Left lung (tissue), 14 donors: ENCODE measurements at places on chromosomes 2 and 18.
A peak's percentile ranks its signal among the peaks of the same experiment; 100 is the strongest.

GRCh38 chr2:71578767-71579342 lies 125.5 kb downstream of the DYSF start:
- no peak for DNase-seq

- no peak for DNase-seq
Measured at GRCh38 chr2:171958475-171958874, 36.2 kb downstream of the HAT1 start.

- no peak for DNase-seq
Measured at GRCh38 chr2:7849027-7849426, 832.8 kb upstream of the ID2 start.

DNA sequence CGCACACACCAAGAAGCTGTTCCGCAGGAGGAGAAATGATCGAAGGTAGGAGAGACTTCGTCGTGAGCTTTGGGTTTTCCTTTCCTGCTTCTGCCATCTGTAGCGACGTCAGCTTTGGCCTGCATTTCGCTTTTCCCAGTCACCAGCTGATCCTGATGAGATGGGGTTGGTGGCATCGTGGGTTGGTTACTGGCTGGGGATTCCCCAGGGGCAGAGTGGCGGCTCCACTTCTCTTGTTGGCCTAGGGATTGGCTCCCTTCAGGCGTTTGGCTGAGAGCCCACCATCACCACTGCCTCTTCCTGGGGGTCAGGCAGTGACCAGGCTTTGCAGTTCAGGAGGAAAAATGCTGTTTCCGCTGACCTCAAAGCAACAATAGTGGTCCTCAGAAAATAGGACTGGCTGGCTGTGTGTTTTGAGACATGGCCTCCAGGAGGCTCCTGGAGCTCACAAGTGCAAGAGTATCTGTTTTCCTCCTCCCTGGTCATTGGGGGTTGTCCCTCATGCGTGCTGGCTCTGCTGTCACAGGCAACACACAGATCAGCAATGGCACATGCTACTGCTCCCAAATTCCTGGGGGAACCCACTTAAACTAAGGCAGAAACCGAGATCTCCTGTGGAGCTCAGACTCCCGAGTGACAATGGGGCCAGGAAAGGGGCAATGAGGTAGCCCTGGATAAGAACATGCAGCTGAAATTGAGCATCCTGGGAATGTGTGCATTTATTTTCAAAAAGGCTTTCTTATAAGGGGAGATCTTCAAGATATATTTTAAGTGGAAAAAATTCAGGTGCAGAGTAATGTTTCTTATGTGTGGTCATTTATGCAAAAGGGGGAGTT lies 173.0 kb downstream of the CTIF start:
- DNase-seq, result no peak

GRCh38 chr2:71846669-71847291 lies 300.9 kb downstream of the CYP26B1 start:
- no peak for DNase-seq

- no peak for DNase-seq
Measured at GRCh38 chr18:69044215-69044614, 246.3 kb downstream of the CCDC102B start.

DNA sequence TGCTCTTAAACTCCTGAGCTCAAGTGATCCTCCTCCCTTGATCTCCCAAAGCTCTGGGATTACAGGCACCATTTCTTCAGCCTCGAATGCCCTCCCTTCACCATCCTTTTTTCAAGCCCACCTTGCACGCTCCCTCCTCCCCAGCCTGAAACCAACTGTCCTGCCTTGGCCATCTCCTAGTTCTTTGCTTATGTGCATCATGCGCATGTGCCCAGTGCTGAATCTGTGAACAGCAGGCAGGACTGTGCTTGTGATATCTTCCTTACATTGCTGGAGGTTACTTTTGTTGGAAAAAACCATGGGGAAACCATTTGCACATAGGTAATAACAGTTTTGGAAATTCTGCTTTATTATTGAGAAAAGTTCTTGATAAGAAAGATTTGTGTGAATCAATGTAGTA lies 30.2 kb upstream of the CETN1 start:
- DNase-seq, result no peak

- no peak for DNase-seq
Measured at GRCh38 chr2:112121682-112122254, 16.4 kb upstream of the FBLN7 start.

- DNase-seq, result no peak
Measured at GRCh38 chr2:175400975-175401374, 219.5 kb upstream of the ATP5MC3 start.

DNA sequence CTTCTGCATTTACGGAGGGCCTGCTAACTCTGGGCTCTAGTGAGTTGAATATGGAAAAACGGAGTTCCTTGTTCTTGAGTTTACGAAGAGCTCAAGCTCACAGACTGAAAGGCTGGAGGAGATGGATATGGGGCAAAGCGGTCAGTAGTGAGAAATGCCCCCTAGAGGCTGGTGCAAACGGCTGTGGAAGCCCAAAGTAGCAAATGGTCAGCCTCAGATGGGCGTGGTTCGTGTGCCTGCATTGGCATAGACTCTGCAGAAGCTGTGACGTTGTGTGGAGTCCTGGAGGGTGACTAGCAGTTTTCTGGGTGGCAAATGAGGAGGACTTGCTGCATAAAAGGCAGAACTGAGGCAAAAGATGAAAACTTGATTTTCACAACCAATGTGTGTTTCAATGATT lies 93.6 kb upstream of the TWIST2 start:
- DNase-seq, result no peak

DNA sequence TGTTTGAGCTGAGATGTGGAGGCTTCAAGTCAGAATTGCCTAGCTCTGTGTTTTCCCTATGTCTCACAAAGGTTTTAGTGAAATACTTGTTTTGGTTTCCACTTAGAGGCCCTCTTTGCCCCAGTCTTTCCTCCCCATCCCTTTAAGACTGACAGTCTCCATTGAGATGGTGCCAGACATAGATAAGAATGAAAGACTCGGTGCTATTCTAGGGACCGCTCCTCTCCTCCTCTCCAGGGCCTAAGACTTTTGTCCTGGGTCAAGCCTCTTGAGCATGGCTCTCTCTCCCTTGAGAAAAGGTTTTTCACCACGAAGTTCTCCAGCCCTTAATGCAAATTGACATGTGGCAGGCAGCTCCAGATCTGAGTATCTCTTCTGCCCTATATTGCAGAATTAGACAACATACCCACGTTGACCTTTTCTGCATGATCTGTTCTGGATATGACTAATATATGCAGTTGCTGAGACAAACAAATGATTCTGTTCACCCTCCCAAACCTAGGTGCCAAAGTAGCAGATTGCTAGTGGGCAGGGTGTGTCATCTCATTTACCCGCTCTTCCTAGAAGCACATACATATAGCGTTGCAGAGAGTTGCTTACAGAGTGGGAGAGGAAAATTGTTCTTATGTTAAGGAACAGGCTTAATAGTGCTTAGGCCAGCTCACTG lies 47.5 kb upstream of the ACSL3 start:
- DNase-seq, result no peak

DNA sequence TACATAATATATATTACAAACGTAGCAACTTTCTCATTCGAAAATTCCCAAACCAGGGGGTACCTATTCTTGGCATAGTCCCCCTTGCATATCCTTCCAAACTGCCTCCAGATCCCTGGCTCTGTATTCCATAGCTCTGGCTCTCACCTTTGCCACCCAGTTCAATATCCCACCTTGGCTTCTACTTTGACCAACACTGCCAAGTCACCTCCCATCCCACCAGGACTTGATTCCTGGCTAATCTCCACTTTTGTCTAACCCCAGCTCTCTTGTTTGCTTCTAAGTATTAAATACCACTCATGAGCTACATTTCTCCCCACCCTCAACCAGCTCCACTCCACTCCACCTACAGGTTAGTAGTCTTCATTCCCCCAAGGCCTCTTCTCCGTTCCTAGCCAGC lies 103.2 kb upstream of the WDR75 start:
- no peak for DNase-seq

GRCh38 chr18:59141294-59142068 lies 1.8 kb downstream of the SEC11C start:
- peak; percentile 35 for DNase-seq

GRCh38 chr2:1869248-1869647 lies 124.9 kb upstream of the PXDN start:
- no peak for DNase-seq

DNA sequence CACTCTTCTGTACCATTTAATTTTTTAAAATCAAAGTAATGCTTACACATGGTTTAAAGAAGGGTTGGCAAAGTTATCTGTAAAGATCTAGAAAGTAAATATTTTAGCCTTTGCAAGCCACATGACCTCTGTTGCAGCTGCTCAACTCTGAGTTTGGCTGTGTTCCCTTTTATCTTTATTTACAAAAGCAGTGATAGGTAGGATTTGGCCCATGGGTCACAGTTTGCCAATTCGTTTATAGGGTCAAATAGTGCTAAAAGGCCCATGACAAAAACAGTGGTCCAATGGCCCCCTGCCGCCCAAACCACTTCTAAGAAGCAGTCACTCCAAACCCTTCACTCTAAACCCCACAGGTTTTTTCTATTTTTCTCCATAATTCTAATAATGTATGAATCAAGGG lies 124.8 kb downstream of the PARD3B start:
- DNase-seq, result no peak

DNA sequence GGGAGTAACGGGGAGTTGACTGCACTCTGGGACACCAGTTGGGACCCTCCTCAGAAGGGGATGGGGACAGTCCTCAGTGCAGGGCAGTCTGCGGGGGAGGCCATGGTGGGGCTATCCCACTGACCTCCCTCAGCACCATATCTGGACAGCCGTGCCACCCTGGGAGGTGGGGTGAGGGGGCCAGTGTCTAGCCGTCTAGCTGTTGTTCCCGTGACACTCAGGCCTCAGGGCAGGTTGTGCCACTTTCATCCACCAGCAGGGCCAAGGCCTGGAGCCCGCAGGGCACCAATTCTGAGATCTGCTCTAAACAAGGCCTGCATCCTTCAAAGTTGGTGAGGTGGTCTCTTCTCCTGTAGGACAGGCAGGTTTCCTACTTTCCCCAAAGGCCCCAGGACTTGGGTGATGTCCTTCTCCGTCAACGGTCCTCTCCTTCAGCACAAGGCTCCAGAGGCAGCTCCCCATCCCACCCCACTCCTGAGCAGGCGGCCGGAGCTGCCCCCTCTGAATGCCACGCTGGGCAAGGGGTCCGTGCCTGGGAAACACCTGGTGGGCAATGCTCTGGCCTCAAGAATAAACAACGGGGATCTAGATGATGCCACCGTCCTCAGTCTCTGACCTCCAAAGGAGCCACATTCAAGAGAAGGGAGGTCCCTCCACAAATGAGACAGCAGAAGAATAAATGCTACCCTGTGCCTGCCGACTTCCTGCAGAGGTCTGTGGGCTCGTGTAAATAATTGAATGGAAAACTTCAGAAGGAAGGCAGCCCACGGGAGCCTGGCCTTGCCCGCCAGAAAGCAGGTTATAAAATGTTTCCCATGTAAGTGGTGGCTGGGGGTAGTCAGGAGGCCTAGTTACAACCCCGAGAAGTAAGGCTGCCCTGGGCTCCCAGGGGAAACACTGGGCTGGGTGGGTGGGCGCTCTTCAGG lies 42.8 kb upstream of the PTMA start:
- DNase-seq, result no peak

GRCh38 chr18:10329101-10329500 lies 125.3 kb upstream of the APCDD1 start:
- no peak for DNase-seq
